COR-L47 (cell line): ENCODE measurements at places on chromosomes 2 and 18.

DNA sequence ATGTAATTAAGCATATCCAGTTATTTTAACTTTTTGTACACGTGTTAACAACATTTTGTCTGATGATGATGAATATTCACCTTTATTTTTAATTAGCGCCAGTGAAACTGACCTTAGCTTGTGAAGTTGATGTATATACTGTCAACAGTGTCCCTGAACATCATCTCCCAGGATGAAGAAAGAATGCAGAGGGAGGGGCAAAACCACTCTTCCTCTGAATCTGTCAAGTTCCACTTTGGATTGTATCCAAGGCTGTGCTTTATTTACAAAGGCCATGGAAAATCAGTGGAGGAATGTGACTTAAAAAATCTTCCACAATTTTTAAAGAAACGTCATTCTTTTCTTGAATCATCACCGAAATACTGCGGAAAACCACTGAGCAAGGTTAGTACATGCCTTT lies 4.5 kb upstream of the RMDN2 start:
- DNase-seq = no peak

- DNase-seq = no peak
Measured at GRCh38 chr2:183219888-183220287, 95.6 kb downstream of the NUP35 start.

DNA sequence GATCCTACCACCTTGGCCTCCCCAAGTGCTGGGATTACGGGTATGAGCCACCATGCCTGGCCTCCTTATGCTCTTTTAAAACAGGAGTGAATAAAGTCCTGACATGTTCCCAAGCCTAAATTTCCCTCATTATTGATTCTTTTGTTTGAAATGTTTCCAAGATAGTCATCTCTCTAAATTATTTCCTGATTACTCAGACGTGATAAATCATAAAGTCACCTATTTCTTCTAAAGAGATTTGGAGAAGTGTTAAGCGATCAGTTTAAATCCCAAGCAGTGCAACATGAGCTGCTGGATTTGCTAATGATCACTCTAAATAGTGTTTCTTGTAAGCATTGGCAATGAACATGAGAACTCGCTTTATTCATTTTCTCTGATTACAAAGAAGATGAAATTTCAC lies 51.8 kb downstream of the PMAIP1 start:
- no peak for DNase-seq

- no peak for DNase-seq
Measured at GRCh38 chr2:236162031-236162845, 5.9 kb downstream of the GBX2 start.

DNA sequence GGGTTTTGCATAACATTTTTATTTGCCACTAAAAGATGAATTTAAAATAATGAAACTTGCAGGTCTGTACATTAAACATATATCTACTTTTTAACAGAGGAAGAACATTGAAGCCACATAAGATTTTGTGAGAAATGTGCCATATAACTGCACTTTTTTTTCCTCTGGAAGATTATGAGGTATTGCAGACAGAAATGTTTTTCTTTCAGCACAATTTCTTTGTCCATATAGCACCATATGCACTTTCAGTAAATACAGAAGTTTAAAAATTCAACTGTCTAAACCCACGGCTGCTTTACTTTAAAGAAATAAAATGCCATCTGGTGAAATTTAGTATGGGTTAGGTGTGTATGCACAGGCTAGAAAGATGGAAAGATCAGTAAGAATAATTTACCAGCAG lies 470 bp upstream of the FAP start:
- no peak for DNase-seq

- DNase-seq = no peak
Measured at GRCh38 chr2:235206980-235207579, 255.3 kb downstream of the SH3BP4 start.

GRCh38 chr2:235552671-235553070 lies 58.8 kb downstream of the AGAP1 start:
- no peak for DNase-seq

DNA sequence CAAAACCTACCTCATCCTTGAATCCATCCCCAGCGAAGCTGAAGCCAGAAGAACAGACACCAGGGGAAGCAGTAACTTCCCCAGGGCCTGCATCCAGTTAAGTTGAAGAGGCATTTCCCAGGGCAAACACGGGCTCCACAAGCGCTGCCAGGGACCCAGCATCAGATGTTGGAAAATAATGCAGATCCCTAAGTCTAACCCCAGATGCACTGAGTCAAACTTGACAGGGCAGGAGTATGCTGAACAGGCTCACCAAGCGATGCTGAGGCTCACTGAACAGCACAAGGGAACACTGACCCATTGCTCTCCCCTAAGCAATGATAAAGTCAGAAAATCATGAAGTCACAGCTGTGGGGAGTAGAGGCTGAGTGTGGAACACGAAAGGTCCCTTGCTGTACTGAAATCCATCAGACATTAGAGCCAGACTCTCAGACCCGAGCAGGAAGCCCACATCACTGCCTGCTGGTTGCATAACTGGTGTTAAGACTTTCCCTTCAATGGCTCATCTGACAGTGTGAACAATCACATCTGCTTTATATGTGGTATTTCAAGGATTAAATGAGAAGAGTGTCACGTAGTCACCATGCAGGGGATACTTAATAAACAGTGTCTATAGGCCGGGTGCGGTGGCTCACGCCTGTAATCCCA lies 36.2 kb downstream of the TNS1 start:
- no peak for DNase-seq

- DNase-seq = peak; percentile 5
Measured at GRCh38 chr2:50491541-50492476, 540.1 kb downstream of the NRXN1 start.
